ENCODE measurements at places on chromosomes 6 and 20.

DNA sequence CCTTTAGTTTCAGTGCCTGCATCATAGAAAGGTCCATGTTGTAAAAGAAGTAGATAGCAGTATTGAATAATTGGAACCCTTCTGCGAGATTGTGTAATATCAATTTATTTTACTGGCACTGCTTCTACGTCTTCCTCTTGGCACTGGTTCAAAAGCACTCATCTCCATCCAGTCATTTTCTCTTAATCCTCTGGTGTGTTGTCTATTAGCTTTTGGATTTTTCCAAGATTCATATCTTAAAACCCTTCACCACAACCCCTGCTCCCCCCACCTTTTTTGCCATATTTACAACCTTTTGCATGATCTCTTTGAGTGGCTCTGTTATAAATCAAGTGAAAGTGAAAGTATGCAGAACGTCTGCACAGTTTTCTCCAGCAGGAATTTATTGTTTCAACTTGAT, 76.6 kb upstream of the HSF2 start:
- DNase-seq = peak; percentile 35

DNA sequence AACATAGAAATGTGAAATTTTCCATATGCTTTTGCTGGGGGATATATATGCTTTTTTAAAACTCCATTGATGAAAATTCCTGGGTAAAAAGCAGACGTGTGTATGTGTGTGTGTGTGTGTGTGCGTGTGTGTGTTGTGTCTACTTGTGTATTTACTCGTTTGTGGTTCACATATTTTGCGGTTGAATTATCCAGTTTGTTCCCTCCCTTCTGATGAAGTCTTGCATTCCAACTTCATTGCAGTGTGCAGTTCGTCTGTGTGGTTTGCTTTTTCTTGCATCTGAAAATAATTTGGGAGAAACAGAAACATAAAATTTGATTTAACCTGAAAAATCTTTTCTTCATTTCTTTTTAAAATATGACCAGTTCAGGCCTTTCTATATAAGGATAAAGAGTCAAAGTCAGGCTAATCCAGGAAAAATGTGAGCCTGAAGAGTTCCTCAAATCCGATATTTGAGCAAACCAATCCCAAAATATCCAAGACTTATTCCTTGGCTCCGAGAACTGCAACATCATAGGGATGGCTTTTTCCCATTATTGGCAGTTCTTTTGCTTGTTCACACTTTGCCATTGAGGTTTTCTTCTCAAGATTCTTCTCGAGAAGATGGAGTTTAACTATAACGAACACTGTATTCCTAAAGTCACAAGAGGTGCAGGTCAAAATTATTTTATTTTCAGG, 202.2 kb upstream of the CCN2 start:
- no peak for DNase-seq

DNA sequence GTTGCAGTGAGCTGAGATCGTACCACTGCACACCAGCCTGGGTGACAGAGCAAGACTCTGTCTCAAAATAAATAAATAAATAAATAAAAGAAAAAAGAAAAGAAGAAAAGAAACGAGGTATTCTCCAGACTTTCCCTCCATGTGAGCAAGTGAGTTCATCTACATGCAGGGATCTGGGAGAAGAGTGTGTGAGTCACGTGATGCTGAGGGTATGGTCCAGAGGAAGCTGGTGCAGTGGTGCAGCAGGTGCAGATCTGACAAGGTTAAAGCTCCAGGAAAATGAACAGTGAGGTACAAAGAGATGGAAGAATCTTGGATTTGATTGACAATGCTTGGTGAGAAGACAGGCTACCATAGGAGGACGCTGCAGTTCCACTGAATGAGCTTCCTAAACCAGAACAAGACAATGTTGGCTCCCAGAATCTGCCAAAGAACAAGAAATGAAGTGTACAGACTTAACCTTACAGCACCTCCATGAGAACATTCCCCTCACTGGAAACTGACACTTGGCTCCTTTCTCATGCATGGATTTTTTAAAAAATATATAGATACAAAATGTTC, 79.5 kb upstream of the BTBD3 start:
- no peak for DNase-seq

DNA sequence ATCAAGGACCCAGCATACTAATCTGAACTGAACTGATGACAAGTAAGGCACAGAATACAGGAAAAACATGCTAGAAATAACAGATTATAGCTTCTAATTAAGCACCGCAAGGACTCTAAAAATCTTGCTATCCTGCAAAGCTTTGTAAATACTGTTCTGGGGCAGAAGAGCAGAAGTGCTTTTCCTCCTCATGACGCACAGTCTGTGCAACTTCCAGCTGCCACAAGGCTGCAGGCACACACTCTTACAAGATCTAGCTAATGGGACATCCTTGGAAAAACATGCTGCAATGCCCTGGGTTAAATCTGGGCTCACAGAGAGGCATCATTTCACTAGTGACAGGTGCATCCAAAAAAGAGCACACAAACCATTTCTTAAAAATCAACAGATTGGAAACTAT, 188.6 kb downstream of the GJA10 start:
- DNase-seq = no peak

GRCh38 chr6:2807342-2808090, 34.1 kb downstream of the SERPINB1 start:
- DNase-seq = no peak

Measured in AML-193 (cell line).